ENCODE measurements at places on chromosomes 7 and 10.

DNA sequence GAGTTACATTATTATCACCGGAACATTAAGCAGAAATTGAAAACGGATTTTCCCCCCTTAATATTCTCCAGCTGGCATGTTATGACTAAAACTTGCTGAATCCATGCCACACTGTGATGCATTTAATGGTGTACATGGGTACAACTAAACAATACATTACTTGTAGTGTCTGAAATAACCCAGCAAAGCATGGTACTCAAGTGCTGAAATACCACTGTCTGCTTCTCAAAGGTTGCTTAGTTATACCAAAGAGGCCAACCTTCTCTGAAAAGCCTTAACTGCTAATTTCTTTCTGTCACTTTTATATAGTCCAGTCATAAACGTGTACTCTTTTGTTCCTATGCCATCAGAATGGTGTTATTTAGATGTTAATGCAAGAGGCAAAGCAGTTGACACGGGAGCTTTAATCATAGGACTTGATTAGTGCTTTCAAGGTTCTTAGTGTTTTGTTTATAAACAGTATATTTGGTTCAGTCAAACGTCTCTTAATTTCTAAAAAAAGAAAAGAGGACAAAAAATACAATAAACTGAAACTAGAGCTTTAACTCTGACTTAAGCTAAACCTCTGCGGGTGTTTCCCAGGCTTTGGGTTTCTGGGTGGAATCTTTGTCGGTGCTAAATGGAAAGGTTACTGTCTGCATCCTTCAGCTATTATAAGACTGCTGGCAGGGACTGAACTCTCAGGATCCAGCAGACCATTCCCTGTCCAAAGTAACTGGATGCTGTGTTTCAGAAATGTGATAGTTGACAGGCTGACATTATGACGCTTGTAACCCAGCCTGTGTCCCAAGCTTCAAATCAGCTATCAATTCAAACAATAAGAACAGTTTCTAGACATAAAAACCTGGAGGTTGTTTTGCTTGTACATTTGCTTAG, 202.6 kb downstream of the PPP1R3A start:
- no peak for DNase-seq

GRCh38 chr10:74289951-74290350, 138.9 kb downstream of the ADK start:
- DNase-seq, result no peak

GRCh38 chr7:141118767-141119166, 44.9 kb downstream of the TMEM178B start:
- DNase-seq, result no peak

DNA sequence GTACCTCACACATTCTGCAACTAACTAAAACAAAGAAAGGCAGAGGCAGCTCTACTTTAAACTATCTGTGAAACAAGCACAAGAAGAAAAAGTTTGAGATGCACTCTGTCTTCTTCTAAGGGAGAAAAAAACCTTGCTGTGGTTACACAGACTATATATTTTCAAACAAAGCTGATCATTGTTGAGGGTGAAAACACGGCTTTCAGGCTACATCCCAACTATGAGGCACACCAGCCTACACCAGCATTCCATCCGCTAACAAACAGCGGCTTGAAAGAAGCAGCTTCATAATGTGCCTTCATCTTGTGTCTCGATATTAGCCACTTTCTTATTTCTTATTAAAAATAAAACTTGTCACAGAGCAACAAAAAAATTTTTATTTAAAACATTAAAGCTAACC, 79.1 kb downstream of the USP6NL start:
- no peak for DNase-seq

- no peak for DNase-seq
Observed at GRCh38 chr7:5692845-5693278, 88.6 kb downstream of the RNF216 start.

GRCh38 chr10:87935290-87936141, 72.1 kb downstream of the PTEN start:
- DNase-seq, result no peak

- DNase-seq, result no peak
Observed at GRCh38 chr10:99540657-99541531, 8.2 kb downstream of the NKX2-3 start.

- peak; percentile 71 for DNase-seq
Observed at GRCh38 chr7:39746103-39746819, 122.9 kb downstream of the RALA start.

GRCh38 chr10:106175760-106176377, 988.6 kb downstream of the SORCS1 start:
- no peak for DNase-seq

- peak; percentile 24 for DNase-seq
Observed at GRCh38 chr10:102449321-102450123, 1.8 kb downstream of the C10orf95 start.

GRCh38 chr7:80439894-80440821, 71.7 kb downstream of the GNAT3 start:
- DNase-seq, result no peak

- no peak for DNase-seq
Observed at GRCh38 chr7:26399736-26400135, 108.1 kb downstream of the SNX10 start.

DNA sequence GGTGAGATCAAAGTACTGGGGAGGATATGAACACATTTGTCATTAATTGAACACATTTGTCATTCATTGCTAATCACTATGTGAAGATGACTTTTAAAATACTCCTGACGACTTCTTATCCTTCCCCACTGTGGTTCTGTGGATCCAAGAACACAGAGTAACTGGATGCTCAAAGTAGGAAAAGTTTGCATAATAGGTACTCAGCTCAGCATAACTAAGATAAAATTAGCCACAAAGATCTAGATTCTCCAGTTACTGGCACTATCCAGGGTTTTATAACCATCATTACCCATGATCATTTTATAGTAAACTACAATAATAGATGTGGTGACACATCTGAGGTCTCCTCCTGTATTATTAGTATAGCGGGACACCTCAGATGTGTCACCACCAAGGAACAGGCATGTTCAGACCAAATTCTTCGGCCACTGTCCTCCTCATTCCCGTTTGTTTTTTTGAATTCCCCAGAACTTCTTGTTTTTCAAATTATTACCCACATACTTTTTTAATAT, 163.6 kb upstream of the LRRTM3 start:
- DNase-seq, result no peak

DNA sequence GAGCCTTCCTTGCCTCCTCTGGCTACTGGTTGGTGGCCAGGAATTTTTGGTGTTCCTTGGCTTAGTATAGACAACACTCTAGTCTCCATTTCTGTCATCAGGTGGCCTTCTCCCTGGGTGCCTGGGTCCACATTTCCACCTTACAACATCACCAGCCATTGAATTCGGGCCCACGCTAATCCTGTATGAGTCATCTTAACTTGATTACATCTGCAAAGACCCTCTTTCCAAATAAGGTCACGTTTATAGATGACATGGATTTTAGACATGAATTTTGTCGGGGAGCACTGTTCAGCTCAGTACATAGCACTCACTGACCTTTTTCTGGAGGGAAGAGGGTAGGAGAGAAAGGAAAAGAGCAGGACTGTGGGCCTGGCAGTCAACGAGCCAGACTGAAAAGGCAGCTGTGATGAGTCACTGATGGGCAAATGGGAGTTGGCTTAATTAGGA, 39.4 kb downstream of the MMRN2 start:
- no peak for DNase-seq

DNA sequence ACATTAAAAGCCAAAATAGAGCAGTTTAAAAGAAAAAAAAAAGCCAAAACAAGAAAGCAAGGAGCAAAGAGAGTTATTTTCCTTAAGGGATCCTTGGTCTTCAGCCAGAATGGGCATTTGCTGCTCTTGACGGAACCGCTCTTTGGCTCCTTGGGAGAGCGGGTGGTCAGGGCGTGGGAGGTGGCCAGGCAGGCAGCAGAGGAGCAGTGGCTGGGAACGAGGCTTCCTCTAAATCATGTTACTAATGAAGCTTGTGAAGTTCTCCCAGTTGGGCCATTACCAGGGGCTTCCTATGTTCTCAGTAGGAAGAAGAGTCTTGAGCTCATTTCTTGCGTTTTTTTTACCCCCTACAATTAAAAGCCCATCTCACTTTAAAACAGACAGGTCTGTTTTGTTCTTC, 116.6 kb downstream of the DOCK1 start:
- DNase-seq, result no peak

DNA sequence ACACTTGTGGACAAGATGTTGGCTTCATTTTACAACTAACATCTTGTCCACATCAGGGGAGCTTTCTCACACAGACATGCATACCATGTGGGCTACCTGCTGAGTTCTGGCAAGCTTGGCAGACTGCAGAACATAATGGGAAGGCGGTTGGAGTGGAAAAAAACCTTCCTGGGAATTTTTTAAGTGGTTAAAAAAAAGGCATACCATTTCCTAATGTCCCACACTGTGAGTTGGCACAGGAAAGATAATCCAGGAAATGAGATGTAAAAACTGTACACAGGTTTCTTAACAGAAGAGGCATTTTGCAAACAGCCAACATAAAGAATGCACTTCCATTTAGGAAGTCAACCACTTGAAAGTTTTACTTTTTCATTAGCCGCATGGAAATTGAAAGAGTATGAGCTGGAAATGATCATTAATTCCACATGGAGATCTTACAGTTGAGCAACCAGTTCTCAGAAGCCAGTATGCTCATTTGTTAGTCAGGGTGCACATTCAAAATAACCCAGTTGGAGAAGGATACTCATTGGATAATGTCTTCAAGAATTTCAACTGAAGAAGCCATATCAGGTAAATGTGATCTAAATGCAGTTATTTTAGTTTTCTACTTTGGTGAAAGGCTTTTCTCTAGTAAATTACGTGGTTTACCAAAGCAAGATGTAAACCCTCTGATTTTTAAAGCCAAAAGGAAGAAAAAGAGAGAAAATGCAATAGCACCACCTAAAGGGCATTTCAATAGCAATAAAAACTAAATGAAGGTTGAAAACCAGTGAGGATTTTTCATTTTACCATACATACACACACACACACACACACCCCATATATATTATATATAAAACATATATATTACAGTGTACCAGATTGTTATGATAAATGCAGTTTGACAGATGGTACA, 194.0 kb downstream of the TAX1BP1 start:
- no peak for DNase-seq

DNA sequence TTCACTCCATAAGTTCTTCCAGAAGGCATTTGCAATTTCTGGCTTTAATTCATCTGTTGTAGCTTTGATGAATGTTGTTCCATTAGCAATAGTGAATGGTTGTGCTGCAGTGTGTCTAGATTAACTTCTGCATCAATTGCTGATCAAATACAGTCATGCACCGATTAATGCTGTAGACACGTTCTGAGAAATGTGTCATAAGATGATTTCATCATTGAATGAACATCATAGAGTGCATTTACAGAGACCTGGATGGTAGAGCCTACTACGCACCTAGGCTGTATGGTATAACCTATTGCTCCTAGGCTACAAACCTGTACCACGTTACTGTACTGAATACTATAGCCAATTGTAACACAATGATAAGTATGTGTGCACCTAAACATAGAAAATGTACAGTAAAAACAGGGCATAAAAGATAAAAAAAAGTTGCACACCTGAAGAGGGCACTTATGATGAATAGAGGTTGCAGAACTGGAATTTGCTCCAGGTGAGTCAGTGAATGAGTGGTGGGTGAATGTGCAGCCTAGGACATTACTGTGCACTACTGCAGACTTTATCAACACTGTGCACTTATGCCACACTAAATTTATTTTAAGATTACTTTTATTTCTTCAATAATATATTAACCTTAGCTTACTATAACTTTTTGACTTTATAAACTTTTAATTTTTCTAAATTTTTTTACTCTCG, 170.7 kb downstream of the HERPUD2 start:
- DNase-seq, result no peak

GRCh38 chr10:63206576-63206975, 73.4 kb downstream of the NRBF2 start:
- no peak for DNase-seq

GRCh38 chr10:62196528-62196927, 72.1 kb downstream of the RTKN2 start:
- DNase-seq, result no peak

DNA sequence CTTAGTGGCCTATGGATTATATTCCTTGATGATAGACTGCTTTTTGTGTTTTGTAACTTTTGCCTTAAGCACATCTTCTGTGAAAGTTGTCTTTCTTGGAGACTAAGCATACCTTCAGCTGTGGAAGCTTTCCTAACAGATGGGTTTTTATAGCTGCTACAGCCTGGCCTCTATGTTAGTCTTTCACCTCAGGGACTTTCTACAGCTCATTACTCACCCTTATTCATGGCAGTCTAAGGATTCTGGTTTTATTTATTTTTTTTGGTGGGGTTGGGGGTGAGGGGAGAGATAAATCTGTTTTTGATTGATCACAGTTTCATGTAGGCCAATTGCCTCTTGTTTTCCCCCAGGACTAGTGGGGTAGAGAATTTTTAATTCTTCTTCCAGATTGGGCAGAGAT, 219.9 kb downstream of the DKK1 start:
- DNase-seq, result no peak

- DNase-seq, result no peak
Observed at GRCh38 chr10:120598386-120598785, 141.4 kb downstream of the PLPP4 start.

All from substantia nigra (tissue), 51 donors.